ENCODE measurements at places on chromosomes 4 and X. TPM values are rescaled to one million over a fixed set of nuclear protein-coding genes. Genes with fewer than 3 reads are reported as not detected.

DNA sequence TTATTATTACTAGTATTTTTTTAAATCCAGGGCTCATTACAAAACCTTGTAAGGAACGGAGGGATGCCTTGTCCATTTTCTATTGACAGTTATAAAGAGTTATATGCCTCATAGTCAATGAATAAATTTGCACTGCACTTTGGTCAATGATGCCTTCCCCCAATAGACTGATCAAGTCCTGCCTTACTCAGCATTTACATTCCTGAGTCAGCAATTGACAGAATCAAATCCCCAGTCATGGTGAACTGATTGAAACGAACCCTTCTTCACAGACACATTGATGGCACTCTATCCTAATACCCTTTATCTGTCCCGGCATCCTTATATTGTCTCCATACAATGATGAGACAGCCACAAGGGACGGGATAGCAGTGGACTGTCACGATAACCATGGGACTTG, 213.2 kb downstream of the NLGN4X start:
- no peak for DNase-seq

DNA sequence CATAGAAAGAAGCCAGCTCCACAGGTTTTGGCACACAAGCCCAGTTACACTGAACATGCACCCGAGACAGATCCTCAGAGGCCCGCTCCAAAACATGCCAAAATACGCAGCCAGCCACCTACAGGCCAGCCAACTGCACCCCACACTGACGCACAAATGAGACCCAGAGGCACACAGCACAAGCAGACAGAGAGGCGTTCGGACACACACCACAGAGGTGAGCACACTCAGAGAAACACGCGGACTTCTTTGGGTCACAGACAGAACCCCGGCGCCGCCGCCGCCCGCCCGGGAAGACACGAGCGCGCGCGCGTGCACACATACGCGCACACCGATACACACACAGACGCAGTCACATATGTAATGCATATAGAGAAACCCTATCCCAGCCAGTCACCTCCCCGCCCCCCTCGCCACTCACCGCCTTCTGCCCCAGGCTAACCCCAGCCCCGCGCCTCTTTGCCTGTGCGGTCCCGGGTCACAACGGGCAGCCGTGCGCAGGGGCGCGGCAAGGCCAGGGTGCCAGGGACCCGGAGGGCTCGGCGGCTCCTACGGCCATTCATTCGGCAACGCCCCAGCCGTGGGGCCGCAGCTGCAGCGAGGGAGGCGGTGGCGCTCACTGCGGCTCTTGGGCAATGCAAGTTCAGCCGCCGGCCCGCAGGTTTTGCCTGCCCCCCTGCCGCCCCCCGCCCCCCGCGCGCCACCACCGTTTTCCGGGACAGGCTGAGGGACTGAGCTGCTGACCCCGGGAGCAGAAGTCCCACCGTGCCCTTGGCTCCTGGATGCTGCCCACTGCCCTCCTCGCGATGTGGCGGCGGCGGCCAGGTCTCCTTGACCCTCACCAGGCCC, 553 bp downstream of the SEPTIN6 start:
- DNase-seq = peak; percentile 87

- no peak for DNase-seq
These were observed 841 bp downstream of the TBC1D19 start for GRCh38 chr4:26584725-26585124.

- no peak for DNase-seq
These were observed 12.4 kb downstream of the LYAR start for GRCh38 chr4:4277531-4277930.

- no peak for DNase-seq
These were observed 1624.7 kb downstream of the ARAP2 start for GRCh38 chr4:34619531-34620162.

Gene ASMT
- total RNA-seq = not detected

DNA sequence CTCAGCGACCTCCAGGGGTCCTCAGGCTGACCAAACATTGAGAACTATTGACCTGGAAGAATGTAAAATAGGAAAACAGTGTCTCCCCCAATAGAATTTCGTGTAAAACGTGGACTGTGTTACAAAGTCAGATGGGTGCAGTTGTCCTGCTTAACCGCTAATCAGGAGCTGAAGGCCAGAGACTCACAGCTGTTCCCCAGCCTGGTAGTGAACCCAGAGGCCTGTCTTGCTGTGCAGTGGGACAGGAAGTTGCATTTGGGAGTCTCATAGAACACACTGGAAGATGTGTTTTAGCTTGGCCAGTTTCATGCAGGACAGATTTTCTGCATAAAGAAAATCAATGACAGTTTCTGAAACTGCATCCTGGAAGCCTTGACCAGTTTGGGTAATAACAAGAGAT, 151.5 kb downstream of the PTTG2 start:
- no peak for DNase-seq

Gene ARHGAP36
- total RNA-seq = not detected

Gene PLP1
- not detected for total RNA-seq

DNA sequence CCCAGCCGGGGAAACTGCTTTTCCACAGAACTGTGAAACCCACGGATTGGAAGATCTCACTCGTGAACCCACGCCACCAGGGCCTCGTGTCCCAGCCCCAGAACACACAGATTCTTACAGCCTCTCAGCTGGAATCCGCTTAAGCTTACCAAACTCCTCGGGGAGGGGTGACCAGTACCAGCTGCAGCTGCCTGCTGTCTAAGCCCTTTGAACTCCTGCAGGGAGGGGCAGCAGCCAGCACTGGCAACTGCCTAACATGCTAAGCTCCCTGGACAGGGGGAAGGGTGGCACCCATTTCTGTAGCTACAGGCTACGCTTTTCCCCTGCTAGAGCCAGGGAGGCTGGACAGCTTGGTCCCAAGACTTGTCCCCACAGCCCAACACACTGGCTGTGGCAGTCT, 38.4 kb downstream of the TBL1X start:
- DNase-seq = no peak

Gene LANCL3
- 0.28 TPM for total RNA-seq

GRCh38 chr4:85910985-85911384, 436.0 kb downstream of the ARHGAP24 start:
- no peak for DNase-seq

Gene CPZ
- total RNA-seq = not detected

DNA sequence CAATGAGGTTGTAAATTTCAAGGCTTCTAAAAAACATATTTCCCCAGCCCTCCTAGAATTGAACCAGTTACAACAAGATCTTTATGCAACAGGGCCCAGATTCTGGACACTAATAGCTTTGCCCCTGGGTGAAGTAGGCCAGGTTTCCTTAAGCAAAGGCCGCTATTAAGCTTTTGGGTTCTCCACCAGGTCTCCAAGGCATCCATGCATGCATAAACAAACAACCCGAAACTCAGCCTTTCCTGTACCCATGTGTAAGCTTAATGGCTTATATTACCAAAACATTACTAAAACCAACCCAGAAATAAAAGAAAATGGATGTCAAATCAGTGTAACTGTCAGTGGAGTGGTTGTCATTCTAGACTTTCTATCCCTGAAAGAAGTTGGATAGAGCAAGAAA, 137.1 kb downstream of the ARHGAP6 start:
- DNase-seq = no peak

- no peak for DNase-seq
These were observed 57.7 kb downstream of the KLHL13 start for GRCh38 chrX:118058924-118059323.

Gene HSFX1
- 0.58 TPM for total RNA-seq

GRCh38 chrX:17081511-17081910, 135.1 kb downstream of the REPS2 start:
- no peak for DNase-seq

Gene GPM6B
- not detected for total RNA-seq

DNA sequence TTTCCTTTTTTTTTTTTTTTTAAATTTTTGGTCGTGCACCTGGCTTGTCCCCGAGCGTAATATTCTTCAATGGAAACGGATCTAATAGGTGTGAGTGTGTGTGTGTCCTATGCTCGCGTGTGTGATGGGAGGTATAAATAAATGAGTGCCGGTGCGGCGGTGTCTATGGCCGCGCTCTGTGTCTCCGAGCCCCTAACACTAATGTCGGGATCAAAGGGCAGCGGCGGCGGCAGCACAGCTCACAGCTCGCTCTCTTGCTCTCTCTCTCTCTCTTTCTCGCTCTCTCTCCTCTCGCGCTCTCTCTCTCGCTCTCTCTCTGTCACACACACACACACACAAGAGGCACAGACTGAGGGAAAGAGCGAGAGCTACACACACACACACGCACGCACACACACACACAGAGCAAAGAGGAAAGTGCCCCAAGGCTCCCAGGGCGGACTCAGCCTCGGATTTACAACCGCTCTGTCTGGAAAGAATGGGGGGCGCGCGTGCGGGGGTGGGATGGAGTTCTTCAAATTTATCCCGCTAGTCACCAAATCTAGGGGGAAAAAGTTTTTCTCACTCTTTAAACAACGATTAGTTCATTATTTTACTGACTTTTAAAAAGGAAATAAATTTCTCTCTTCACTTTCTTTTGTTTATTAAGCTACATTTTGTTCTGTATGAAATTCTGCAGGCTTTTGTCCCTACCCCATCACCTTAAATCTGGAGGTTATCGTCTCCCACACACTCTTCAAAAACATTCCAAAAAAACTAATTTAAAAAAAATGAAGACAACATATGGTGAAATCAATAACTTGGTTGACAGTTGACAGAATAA, at the start of gene ZNF827:
TSS of gene ZNF827 (minus strand) at position 206 of the 823 bp plus-strand sequence. CDS start 416 bp downstream, outside the sequence.
- DNase-seq = peak; percentile 89

Gene GABRA4
- total RNA-seq = not detected

Gene SORBS2
- not detected for total RNA-seq

- no peak for DNase-seq
These were observed 38.6 kb downstream of the MTMR1 start for GRCh38 chrX:150731795-150732194.

DNA sequence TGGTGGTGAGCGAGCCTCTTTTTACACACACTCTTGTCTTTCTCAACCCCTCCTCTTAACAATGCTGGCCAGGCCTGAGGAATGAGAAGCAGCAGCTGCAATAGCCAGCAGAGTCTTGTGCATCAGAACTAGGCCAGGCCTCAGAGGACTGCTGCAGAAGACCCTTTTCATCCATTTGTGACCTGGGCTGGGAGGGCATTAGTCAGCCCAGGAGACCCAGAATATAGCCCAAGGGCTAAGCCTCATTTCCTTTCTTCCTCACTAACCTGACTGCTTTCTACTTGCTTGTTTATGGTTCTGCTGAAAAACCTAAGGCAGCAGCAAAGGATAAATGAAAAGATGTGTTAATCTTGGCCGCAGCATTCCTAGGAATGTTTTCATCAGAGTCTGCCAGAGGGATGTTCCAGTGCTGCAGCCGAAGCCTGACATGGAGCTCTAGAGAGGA, 254.7 kb upstream of the AR start:
- DNase-seq = no peak

Gene USP51
- 2.6 TPM for total RNA-seq

Gene CLDN2
- total RNA-seq = not detected

DNA sequence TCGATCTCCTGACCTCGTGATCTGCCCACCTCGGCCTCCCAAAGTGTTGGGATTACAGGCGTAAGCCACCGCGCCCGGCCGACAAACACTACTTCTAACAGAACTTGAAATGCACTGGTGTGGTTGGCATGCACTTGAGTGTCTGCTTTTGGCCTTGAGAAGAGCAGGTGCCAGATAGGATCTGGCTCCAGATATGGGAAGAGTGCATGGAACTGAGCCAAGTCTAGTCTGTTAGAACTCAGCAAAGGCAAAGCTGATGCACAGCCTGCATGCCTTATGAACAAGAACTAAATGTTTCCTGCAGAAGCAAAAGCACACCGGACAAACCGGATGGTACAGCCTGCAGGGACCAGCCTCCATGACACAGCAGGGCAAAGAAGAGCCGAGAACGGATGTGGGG, 35.1 kb upstream of the TBL1X start:
- no peak for DNase-seq

- no peak for DNase-seq
These were observed 56.4 kb upstream of the SPANXN1 start for GRCh38 chrX:145190801-145191389.

Gene CENPE
- total RNA-seq = 29.8 TPM

Gene TMEM184C
- 19.7 TPM for total RNA-seq

Gene SERTM2
- total RNA-seq = not detected

Gene TMPRSS11B
- total RNA-seq = not detected

Gene OTC
- total RNA-seq = not detected

Gene DCX
- total RNA-seq = not detected

Measured in activated CD4-positive, alpha-beta T cell treated with anti-CD3 and anti-CD28 coated beads, Interleukin-2, amount 10 ng/mL, durations not matched to agents 24 days and 14 days (primary cell).